Central memory CD8-positive, alpha-beta T cell (primary cell): ENCODE measurements at places on chromosomes 3 and 15.

- no peak overlapping the region for H3K4me3 ChIP-seq
- H3K36me3 ChIP-seq, result peaks cover 2% of the 10 kb centered on the region
- H3K4me1 ChIP-seq, result no peaks in the 10 kb centered on the region
These were observed 57.4 kb upstream of the TMEM158 start for GRCh38 chr3:45283471-45283870.

- H3K36me3 ChIP-seq, result no peaks in the 10 kb centered on the region
- peaks cover 7% of the 10 kb centered on the region for H3K27me3 ChIP-seq
- H3K27ac ChIP-seq, result no peak overlapping the region
- no peaks in the 10 kb centered on the region for H3K4me1 ChIP-seq
- H3K4me3 ChIP-seq, result no peak overlapping the region
These were observed 118.0 kb downstream of the ABI3BP start for GRCh38 chr3:100875239-100875638.

DNA sequence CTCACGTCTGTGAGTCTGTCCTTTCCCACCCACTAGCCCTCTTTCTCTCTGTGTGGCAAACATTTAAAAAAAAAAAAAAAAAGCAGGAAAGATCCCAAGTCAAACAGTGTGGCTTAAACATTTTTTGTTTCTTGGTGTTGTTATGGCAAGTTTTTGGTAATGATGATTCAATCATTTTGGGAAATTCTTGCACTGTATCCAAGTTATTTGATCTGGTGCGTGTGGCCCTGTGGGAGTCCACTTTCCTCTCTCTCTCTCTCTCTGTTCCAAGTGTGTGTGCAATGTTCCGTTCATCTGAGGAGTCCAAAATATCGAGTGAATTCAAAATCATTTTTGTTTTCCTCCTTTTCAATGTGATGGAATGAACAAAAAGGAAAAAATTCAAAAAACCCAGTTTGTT is 97.7 kb downstream of the GAP43 start:
- no peak overlapping the region for H3K27ac ChIP-seq
- no peaks in the 10 kb centered on the region for H3K4me1 ChIP-seq
- H3K4me3 ChIP-seq, result no peak overlapping the region
- DNase-seq, result no peak
- no peaks in the 10 kb centered on the region for H3K36me3 ChIP-seq
- peaks cover 38% of the 10 kb centered on the region for H3K27me3 ChIP-seq

DNA sequence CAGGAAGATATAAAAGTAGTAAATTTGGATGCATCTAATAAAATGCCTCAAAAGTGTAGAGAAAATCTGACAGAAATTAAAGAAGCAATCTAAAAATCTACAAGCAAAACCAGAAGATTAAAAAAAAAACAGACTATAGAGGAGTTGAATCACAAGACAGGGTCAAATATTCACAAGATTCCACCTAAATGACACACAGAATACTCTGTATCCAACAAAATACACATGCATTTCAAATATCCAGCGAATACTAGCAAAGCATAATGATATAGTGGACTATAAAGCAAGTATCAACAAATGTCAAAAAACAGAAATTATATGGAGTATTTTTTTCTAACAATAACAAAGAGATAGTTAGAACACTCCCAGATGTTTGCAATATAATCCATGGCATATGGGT is 20.5 kb upstream of the ACTC1 start:
- H3K4me3 ChIP-seq, result no peak overlapping the region
- peaks cover 67% of the 10 kb centered on the region for H3K27me3 ChIP-seq
- no peak overlapping the region for H3K27ac ChIP-seq
- no peaks in the 10 kb centered on the region for H3K4me1 ChIP-seq
- DNase-seq, result no peak
- H3K36me3 ChIP-seq, result no peaks in the 10 kb centered on the region

DNA sequence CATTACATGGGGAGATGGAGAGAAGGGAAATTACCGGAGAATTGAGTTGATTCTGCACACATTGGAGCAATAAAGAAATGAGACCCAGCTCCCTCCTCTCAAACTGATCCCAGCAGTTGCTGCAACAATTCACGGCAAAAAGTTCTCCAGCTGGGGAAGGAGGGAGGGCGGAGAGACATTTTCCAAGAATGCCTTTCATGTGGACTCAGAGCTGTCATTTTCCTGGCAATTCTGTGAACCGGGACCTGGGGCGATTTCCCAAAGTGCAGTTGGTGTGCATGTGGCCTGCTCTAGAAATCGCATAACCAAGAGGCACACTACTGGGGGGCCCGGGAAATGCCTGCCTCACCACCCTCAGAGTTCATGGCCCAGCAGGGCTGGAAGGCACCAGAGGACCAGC is 48.7 kb upstream of the IREB2 start:
- DNase-seq, result no peak
- no peak overlapping the region for H3K27ac ChIP-seq
- H3K4me3 ChIP-seq, result no peak overlapping the region
- no peaks in the 10 kb centered on the region for H3K4me1 ChIP-seq
- H3K36me3 ChIP-seq, result no peaks in the 10 kb centered on the region

DNA sequence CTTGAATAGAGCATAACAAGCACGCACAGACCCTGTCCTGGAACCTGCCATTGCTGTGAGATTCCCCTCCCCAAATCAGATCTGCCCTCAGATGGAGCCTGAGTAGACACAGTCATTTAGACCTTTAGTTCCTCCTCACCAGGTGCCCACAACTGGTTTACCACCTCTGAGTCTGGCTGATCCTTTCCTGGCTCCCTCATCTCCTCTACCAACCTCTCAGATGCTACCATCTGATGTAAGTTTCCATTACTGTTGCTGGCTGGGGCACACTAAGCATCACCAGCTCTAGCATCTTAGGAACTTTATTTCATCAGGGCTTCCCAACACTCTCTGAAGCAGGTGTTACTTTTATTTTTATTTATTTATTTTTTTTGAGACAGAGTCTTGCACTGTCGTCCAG is 288.3 kb downstream of the TLE3 start:
- no peaks in the 10 kb centered on the region for H3K36me3 ChIP-seq
- DNase-seq, result no peak
- H3K27ac ChIP-seq, result no peak overlapping the region
- no peak overlapping the region for H3K4me3 ChIP-seq
- peaks cover 23% of the 10 kb centered on the region for H3K27me3 ChIP-seq

- H3K4me1 ChIP-seq, result peaks cover 8% of the 10 kb centered on the region
- H3K27me3 ChIP-seq, result no peaks in the 10 kb centered on the region
- DNase-seq, result no peak
- no peak overlapping the region for H3K27ac ChIP-seq
These were observed 82.4 kb upstream of the HERC1 start for GRCh38 chr15:63915873-63916771.

DNA sequence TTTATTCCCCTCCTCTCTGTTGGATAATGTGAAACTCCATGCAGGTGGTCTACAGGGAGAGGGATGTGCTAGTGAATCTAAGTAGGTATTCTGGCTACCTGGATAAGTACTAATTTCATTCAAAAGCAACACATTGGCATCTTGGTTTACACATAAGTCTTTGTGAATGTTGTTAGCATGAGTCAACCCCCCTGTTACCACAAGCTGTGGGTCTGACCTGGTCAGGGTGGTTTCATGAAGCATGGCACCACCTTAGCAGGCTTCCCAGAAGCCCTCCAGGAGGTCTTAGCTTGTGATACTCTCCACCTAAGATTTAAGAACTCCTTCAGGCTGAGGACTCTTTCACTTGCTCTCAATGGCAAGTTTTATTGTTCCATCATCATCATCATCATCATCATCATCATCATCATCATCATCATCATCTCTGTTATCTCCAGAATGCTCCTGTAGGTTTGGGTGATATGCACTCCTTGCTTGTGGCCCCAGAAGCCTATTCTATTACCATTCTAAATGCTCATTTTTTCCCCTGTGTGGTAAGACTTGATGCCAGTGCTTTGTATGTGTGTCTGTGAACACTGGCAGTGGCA is 62.8 kb downstream of the EPHB1 start:
- no peak overlapping the region for H3K27ac ChIP-seq
- H3K27me3 ChIP-seq, result no peaks in the 10 kb centered on the region
- no peaks in the 10 kb centered on the region for H3K36me3 ChIP-seq
- no peak overlapping the region for H3K4me3 ChIP-seq
- no peaks in the 10 kb centered on the region for H3K4me1 ChIP-seq

GRCh38 chr3:50248387-50248786 is 12.4 kb downstream of the GNAI2 start:
- peaks cover 56% of the 10 kb centered on the region for H3K36me3 ChIP-seq
- peak overlapping the region; percentile 78 for H3K27ac ChIP-seq
- peaks cover 56% of the 10 kb centered on the region for H3K4me1 ChIP-seq

DNA sequence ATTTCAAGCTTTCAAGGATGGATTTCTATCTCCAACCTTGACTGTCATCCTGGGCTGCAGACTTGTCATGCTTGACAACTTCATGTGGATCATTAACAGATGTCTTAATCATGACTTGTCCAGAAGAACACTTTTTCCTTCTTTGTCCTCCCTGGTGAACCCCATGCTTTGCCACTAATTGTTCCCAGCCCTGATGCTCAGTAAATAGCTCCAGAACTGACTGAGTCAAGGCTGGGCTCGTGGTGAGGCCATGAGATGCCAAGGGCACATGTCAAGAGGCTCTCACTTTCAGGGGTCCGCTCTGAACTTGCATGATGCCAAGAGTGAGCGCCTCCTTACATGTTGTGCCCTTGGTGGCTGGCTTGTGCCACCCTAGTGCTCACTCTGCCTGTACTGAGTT is 48.9 kb upstream of the KY start:
- no peak for DNase-seq
- no peak overlapping the region for H3K27ac ChIP-seq
- no peaks in the 10 kb centered on the region for H3K36me3 ChIP-seq
- H3K4me3 ChIP-seq, result no peak overlapping the region

GRCh38 chr3:135528413-135529015 is 437.0 kb upstream of the PPP2R3A start:
- no peak overlapping the region for H3K4me3 ChIP-seq
- H3K36me3 ChIP-seq, result no peaks in the 10 kb centered on the region
- H3K4me1 ChIP-seq, result no peaks in the 10 kb centered on the region
- DNase-seq, result no peak
- H3K27ac ChIP-seq, result no peak overlapping the region

DNA sequence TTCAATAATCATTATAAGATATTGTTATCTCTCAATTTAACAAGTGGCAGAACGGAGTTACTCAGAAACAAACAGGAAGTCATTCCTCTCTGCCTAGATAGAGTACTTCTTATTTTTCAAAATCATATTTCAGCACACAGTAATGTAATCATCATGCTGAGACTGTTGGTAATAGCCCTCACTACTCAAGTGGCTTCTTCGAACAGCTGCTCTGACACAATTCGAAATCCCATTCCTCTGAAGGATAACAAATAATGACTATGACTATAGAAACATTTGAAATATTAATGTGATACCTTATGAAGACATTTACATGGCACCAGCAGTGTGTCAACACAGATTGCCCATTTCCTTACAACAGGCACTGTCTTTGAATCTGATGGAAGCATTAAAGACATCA is 1249.8 kb downstream of the NSUN3 start:
- H3K27ac ChIP-seq, result no peak overlapping the region
- no peak for DNase-seq
- peaks cover 2% of the 10 kb centered on the region for H3K36me3 ChIP-seq
- H3K4me1 ChIP-seq, result no peaks in the 10 kb centered on the region
- no peak overlapping the region for H3K4me3 ChIP-seq

DNA sequence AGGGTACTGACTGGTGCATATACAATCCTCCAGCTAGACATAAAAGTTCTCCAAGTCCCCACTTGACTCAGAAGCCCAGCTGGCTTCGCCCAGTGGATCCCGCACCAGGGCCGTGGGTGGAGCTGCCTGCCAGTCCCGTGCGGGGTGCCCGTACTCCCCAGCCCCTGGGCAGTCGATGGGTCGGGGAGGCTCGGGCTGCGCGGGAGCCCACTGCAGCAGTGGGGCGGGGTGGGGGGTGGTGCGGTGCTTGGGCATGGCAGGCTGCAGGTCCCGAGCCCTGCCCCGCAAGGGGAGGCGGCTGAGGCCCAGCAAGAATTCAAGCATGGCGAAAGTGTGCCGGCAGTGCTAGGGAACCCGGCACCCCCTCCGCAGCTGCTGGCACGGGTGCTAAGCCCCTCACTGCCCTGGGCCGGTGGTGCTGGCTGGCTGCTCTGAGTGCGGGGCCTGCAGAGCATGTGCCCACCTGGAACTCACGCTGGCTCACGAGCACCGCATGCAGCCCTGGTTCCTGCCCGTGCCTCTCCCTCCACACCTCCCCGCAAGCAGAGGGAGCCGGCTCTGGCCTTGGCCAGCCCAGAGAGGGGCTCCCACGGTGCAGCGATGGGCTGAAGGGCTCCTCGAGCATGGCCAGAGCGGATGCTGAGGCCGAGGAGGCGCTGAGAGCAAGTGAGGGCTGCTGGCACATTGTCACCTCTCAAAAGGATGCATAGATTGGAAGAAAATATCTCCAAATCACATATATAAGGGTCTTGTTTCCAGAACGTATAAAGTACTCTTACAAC is 68.3 kb upstream of the PIK3R4 start:
- no peaks in the 10 kb centered on the region for H3K4me1 ChIP-seq
- no peak overlapping the region for H3K27ac ChIP-seq
- no peak for DNase-seq
- no peak overlapping the region for H3K4me3 ChIP-seq
- H3K36me3 ChIP-seq, result no peaks in the 10 kb centered on the region
- peaks cover 14% of the 10 kb centered on the region for H3K27me3 ChIP-seq

DNA sequence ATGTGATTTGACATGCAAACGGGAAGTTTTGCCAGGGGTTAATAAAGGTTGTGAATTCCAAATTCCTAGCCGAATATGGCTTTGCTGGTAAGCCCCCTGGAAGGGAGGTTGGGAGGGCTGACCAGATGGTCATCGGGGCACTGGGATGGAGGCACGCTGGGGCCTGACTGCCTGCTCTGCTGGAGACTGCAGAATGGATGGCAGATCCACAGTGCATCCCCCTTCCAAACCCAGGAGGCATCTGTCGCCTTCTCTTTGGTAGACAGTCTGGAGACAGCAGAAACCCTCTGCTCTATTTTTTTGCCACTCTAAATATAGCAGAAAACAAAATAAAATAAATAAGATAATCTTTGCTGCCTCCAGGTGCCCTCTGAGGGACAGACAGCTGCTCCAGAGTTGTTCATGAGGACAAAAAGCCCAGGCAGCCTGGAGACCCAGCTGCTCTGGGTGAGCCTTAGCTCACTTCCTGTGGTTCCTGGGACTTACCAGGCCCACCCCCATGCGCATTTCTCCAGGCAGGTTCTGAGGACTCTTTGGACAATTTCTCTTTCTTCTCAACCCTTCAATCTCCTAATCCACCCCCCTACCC is 6.1 kb upstream of the SPTBN5 start:
- H3K27ac ChIP-seq, result peak overlapping the region; percentile 61
- DNase-seq, result no peak
- H3K27me3 ChIP-seq, result no peaks in the 10 kb centered on the region
- no peak overlapping the region for H3K4me3 ChIP-seq
- peaks cover 15% of the 10 kb centered on the region for H3K4me1 ChIP-seq
- peaks cover 18% of the 10 kb centered on the region for H3K36me3 ChIP-seq

DNA sequence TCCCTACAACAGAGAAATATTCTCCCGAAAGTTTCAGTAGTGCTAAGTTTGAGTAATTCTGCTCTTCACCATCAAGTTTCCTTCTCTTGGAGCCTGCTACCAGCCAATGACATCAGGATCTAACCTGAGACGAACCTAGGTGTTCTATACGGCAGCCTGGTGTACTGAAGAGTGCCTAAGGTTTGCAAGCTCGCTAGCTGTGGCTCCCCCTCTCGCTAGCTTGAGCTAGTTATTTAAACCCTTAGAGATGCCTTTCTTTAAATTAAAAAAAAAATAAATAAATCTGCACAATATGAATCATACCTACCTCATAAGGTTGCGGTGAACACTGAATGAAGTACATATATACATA is 1.4 kb upstream of the COL8A1 start:
- no peak for DNase-seq
- peaks cover 51% of the 10 kb centered on the region for H3K27me3 ChIP-seq
- no peak overlapping the region for H3K27ac ChIP-seq
- peaks cover 4% of the 10 kb centered on the region for H3K36me3 ChIP-seq
- no peak overlapping the region for H3K4me3 ChIP-seq
- peaks cover 14% of the 10 kb centered on the region for H3K4me1 ChIP-seq
